ENCODE measurements at places on chromosomes 1 and 21.
A peak's percentile ranks its signal among the peaks of the same experiment; 100 is the strongest.

DNA sequence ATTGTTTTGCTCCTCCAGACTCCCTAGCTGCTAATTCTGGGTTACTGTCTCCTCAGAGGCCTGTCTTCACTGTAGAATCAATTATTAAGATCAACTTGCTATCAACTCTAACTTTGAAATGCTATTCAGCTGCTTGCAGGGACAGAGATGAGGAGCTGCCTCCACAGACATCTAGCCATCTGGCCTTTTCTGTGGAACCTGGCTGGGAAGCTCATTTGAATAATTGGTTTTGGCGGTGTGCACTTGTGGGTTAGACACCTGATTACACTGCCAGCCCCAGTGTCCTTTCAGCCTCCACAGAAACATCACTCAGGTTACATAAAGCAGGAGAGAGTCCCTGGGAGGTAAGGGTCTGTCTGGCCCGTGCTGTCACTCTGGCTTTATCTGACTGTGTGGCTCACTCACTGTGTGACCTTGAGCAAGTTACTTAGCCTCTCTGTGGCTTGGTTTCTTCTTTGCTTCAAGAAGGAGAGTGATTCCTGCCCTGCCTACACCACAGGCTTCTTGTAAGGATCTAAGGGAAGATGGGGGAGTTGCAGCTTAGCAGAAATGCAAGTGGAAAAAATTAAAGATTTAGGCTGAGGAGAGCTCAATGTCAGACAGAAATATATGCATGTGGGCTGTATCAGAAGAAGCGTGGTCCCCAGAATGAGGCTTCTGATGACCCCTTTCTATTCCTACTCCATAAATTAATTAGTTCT is 131.6 kb downstream of the BEND5 start:
- no peak for DNase-seq

DNA sequence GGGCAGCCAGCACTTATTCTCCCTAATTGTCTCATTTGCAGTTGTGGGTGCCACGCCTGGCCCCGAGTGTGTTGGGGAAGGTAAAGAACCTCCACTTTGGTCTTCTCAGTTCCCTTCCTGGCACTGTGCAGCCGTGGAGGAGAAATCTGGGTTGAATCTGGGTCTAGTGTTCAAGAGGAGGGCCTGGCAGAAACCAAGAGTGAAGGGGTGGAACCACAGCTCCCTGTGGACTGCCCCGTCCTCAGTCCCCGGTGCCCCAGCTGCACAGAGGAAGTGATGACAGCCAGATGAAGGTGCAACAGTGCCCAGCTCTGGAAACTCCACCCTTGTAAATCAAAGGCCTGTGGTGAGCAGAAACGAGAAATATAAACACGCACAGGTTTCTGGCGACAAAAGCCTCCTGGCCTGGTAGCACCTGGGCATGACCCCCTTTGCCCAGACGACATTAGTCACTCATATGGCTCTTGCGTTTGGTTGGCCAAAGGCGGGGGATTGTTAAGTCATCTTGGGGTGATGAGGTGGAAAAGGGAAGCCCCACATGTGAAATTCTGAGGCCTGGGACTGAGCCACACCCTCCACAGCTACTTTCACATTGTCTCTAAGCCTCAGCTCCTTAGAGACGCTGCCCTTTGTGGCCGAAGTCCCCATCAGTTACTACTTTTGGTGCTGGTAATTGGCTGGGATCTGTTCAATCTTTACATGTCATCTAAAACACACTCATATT is 4.2 kb upstream of the ECE1 start:
- peak; percentile 97 for DNase-seq

DNA sequence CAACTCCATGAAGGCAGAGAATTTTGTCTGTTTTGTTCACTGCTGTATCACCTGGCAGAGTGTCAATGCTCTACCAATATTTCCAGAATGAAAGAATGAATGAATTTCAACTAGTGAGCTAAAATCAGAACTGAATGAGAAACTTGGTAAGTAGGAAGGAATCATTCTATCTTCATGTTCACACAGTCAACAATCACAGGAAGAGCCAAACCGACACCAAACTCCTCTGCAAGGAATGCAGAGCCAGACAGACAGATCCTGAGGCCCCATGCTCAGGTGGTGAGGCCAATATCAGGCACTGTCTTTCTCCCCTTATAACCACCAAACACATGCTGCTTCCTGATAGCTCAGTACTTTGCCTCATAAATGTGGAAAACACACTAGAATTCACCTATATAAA is 139.1 kb downstream of the SLC45A1 start:
- no peak for DNase-seq

- DNase-seq, result no peak
Measured at GRCh38 chr1:13794231-13795187, 94.5 kb downstream of the PRDM2 start.

DNA sequence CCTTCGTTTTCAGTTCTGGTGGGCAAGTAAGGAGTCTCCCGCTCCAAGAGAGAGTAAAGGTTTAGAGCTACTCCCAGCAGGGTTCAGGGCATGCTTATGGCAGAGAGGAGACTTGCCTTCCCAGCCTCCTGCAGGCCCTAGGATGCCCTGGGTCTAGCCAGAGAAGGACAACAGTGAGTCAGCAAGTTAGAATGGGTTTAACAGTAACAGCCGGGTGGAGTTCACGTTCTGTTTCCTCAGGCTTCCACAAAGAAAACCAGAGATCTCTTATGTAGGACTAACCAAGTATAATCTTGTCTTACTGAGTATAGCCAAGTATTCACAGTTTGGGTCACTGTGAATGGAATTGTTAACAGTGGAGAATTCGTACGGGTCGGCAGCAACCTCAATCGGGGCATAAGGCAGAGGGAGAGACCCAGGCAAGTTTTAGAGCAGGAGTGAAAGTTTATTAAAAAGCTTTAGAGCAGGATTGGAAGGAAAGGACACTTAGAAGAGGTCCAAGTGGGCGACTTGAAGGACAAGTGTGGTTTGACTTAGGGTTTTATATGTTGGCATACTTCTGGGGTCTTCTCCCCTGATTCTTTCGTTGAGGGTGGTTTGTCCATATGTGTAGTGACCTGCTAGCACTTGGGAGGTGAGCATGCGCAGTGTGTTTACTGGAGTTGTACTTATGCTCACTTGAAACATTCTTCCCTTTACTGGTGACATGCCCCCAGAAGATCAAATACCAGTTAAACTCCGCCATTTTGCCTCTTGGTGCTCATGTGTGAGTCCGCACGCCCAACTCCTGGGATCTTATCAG is 4.5 kb downstream of the OVAAL start:
- no peak for DNase-seq

DNA sequence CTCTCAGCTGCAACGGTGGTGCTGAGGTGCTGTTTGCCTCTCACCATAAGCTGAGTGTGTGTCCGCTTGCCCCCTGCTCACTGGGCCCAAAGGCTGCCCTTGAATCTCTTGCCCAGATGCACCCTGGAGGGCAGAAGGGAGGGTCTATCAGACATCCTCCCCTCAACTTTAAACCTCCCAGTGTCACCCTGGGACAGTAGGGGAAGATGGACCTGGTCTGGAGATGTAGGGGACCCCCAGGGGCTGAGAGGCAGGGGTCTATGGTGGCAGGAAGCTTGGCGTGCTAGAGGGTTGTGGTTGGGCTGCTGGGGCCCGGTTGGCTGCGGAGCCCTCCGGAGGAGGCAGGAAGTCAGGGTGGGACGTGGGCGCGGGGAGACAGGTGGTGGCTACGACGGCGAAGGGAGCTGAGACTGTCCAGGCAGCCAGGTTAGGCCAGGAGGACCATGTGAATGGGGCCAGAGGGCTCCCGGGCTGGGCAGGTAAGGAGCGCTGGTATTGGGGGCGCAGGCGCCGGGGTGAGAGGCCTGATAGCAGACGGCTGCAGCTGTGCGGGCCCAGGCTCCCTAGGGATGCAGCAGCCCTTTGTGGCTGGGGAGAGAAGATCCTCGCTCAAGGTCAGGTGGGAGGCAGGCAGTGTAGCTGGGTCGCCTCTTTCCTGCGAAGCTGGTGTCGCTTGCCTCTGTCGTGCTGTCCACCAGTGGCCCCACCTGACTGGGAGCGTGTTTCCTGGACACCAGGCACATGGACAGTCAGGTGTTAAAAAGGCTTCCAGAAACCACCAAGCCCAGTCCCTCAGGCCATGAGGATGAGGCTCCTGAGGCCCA is at the start of gene LCK:
LCK (plus strand) TSS at position 373 of the 824 bp plus-strand sequence. CDS start 23,065 bp downstream, outside the sequence.
- DNase-seq, result peak; percentile 88

DNA sequence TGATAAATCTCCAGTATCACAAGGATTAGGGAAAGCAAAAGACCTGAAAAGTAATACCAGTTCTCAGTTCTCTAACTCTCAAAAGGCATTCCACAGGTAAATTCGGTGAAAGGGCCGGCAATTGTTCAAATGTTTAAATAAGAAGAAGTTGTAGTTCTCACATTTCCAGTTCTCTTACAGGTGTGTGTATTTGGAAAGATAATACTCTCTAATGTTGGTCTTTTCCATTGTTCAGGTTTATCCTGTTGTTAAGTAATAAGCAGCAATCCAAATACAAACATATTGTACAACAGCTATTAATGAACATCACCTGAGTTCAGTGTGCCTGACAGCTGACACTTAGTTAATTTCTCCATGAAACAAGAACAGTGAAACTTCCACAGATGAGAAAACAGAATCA is 13.2 kb upstream of the PRKAB2 start:
- no peak for DNase-seq

All from activated naive CD4-positive, alpha-beta T cell treated with anti-CD3 and anti-CD28 coated beads for 36 hours (primary cell).